Progenitor cell of endocrine pancreas (in vitro differentiated cells): ENCODE measurements at places on chromosomes 5 and 9. TPM values are rescaled to one million over a fixed set of nuclear protein-coding genes. Genes with fewer than 3 reads are reported as not detected.

Gene GPSM1
- 79.2 and 82.2 TPM in 2 replicates for total RNA-seq

Gene CARD9
- total RNA-seq = 1.6 and 2.0 TPM in 2 replicates

DNA sequence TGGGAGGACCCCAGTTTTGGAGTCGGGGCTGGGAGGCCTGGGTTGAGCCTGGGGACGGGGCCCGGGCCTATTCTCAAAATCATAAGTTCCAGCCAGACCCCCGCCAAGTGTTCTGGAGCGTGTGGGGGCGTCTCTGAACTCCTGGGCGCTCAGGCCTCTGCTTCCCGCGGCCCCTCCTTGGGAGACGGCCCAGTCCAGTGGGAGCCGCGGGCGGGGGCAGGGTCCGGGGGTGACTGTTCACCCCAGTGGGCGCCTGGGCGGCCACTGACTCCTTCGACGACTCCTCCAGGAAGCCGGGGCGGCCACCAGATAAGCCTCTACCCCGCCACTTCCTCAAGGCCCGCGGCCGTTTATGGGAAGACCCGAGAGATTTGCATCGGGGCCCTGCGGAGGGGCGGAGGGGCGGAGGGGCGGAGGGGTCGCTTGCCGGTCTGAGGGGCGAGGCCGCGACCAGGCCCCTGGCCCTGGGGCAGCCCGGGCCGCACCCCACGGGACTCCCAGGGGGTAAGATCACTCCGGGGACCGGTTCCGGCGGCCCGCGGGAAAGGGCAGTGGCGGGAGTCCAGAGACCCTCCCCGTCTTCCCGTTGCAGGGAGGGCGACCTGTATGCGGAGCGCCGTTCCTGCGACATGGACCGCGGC lies 655 bp downstream of the TOR4A start:
- DNase-seq = no peak

- no peak for DNase-seq
Measured at GRCh38 chr5:148653291-148653835, 964 bp downstream of the HTR4 start.

- no peak for DNase-seq
Measured at GRCh38 chr9:108779551-108780325, 76.0 kb downstream of the ACTL7B start.

GRCh38 chr9:135309763-135310125 lies 169.8 kb upstream of the PPP1R26 start:
- no peak for DNase-seq

DNA sequence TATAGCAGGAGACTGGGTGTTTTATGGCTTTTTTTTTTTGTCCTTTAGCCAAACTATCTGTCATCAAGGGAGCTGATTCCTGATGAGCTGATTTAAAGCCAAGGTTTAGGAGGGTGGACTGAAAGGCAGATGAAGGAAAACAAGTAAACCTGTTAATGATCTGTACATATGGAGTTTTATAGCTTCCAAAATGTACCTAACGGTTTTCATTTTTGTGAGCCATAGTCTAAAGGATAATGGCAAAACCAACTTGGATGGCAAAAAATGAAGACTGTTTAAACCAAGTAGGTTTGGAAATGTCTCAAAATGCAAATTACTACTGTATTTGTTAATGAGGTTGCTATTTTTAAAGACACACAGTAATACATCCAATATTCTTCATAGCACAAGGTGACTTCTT lies 281.5 kb downstream of the YTHDC2 start:
- no peak for DNase-seq

DNA sequence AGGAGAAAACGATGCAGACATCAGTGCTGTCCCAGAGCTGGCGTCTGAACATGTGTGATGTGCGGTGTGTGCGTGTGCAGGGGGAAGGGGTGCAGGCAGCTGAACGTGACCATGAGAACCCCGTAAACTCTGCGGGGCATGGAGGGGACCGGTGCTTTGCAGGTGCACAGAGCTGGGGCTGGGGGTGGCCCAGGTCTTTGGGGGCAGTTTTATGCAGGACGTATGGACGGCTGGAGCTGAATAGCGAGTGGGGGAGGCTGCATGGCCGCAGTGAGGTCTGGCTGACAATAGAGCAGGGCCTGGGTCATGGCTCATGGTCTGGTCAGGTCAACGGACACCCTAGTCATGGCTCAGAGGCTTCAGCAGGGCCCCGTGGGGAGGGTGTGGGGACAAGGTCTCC lies 3.3 kb upstream of the EXOC3 start:
- DNase-seq = no peak

DNA sequence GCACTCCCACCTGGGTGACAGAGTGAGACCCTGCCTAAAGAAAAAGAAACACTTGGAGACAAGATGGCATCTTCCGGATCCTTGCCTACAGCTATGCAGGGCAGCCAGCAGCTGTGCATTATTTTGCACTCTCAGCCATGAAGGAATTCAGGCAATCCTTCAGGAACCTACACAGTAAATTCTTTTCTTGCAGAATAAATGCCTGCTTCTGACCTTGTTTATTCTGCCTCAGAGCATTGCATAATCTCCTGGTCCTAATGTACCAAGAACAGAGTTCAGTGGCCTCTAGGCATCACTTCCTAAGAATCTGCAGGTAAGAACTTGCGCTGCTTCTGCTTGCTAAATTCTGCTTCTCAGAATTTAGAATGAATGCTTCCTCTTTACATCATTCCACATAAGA lies 16.8 kb downstream of the GLDC start:
- DNase-seq = no peak

DNA sequence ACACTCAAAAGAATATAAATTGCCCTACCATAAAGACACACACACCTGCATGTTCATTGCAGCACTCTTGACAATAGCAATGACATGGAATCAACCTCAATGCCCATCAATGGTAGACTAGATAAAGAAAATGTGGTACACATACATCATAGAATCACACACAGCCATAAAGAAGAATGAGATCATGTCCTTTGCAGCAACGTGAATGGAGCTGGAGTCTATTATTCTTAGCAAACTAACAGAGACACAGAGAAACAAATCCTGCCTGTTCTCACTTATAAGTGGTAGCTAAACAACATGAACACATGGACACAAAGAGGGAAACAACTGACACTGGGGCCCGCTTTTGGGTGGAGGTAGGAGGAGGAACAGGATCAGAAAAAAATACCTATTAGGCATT lies 2062.2 kb upstream of the CDH6 start:
- DNase-seq = no peak

GRCh38 chr9:134294153-134295071 lies 31.8 kb upstream of the RXRA start:
- no peak for DNase-seq

DNA sequence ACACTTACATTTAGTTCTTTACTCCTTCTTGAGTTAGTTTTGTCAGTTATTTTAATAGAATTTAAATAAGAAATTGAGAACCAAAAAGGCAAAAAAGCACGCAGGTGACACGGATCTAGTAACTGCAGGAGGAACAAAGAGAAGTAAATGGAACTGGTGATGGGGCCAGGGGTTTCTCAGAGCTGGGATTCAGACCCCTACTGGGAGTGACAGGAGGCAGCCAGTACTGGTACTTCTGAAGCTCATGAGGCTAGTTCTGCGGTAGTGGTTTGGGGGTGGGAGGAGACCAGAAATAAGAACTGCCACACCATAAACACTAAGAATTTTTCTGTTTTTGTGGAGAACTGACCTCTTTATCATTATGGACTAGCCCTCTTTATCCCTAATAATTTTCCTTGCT lies 48.2 kb downstream of the OXCT1 start:
- no peak for DNase-seq
